ENCODE measurements at places on chromosomes 3 and 15. TPM values are rescaled to one million over a fixed set of nuclear protein-coding genes. Genes with fewer than 3 reads are reported as not detected.

DNA sequence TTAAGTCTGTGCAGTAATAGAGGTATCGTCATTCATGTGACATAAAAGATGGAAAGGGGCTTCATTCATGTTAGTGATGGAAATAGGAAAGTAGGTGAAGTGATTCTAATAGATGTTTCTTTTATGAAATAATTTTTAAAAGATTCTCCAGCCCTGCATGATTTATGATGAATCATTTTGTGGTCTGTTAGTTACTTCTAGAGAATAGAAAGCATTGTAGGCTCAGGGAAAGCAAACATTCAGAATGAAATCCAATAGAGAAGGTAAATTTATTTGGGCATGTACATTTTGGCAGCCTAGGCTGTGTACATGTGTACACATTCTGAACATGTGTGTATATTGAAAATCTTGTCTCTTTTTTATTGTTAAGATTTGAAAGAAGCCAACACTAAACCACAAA lies 23.1 kb downstream of the PPARG start:
- no peak overlapping the region for H3K27ac ChIP-seq
- H3K27me3 ChIP-seq: no peaks in the 10 kb centered on the region
- DNase-seq: no peak
- H3K4me3 ChIP-seq: no peak overlapping the region

Gene BMF
- total RNA-seq: 19.7 TPM

- H3K4me3 ChIP-seq: no peak overlapping the region
- no peaks in the 10 kb centered on the region for H3K27me3 ChIP-seq
- no peak overlapping the region for H3K27ac ChIP-seq
- DNase-seq: no peak
- H3K4me1 ChIP-seq: no peaks in the 10 kb centered on the region
Measured at GRCh38 chr3:64464955-64465354, 222.8 kb downstream of the ADAMTS9 start.

Gene CAMK1
- total RNA-seq: 31.2 TPM

DNA sequence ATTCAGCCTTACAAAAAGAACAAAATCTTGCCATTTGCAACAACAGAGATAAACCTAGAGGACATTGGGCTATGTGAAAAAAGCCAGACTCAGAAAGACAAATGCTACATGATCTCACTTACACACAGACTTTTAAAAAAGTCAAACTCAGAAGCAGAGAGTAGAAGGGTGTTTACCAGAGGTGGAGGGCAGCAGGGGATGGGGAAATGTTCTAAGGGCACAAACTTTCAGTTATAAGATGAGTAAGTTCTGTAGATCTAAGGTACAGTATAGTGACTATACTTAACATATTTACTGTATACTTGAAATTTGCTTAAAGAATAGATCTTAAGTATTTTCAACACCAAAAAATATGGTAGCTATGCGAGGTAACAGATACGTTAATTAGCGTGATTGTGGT lies 3.0 kb downstream of the MYEF2 start:
- no peaks in the 10 kb centered on the region for H3K36me3 ChIP-seq
- no peak overlapping the region for H3K4me3 ChIP-seq
- H3K27me3 ChIP-seq: no peaks in the 10 kb centered on the region

- DNase-seq: no peak
- no peaks in the 10 kb centered on the region for H3K27me3 ChIP-seq
- H3K36me3 ChIP-seq: peaks cover 78% of the 10 kb centered on the region
- peaks cover 2% of the 10 kb centered on the region for H3K4me1 ChIP-seq
- no peak overlapping the region for H3K27ac ChIP-seq
Measured at GRCh38 chr3:43344520-43344919, 58.2 kb downstream of the SNRK start.

Gene WDR49
- 1.0 TPM for total RNA-seq

Gene SYNPR
- total RNA-seq: not detected

DNA sequence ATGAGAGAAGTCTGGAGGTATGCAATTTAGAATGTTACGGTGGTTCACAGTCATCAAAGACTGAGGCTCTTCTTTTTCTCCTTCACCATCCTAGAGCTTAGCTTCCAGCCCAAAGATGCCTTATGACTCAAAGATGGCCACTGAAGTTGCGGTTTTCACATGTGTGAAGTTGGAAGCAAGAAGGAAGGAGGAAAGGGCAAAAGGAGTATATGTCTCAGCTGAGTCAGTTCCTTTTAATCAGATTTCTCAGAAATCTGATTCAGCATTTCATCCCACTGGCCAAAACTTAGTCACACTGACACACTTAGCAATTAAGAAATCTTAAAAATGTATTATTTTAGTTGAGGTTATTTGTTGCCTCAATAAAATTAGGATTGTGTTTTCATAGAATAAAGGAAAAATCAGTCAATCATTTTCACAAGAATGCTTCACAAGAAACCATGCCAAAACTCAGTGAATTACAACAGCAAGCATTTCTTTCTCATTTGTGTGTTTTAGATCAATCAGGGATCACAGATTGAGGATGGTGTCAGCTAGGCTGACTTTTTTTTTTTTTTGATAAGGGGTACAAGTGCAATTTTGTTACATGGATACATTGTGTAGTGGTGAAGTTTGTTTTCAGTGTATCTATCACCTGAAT lies 211.1 kb upstream of the GADL1 start:
- H3K27me3 ChIP-seq: no peaks in the 10 kb centered on the region
- H3K4me1 ChIP-seq: no peaks in the 10 kb centered on the region
- no peaks in the 10 kb centered on the region for H3K36me3 ChIP-seq
- H3K27ac ChIP-seq: no peak overlapping the region
- H3K4me3 ChIP-seq: no peak overlapping the region

Gene GOLGA6L1
- total RNA-seq: not detected

GRCh38 chr15:44370830-44371229 lies 56.6 kb upstream of the CTDSPL2 start:
- no peak overlapping the region for H3K27ac ChIP-seq
- H3K36me3 ChIP-seq: no peaks in the 10 kb centered on the region
- no peak for DNase-seq
- H3K27me3 ChIP-seq: no peaks in the 10 kb centered on the region
- H3K4me3 ChIP-seq: no peak overlapping the region

DNA sequence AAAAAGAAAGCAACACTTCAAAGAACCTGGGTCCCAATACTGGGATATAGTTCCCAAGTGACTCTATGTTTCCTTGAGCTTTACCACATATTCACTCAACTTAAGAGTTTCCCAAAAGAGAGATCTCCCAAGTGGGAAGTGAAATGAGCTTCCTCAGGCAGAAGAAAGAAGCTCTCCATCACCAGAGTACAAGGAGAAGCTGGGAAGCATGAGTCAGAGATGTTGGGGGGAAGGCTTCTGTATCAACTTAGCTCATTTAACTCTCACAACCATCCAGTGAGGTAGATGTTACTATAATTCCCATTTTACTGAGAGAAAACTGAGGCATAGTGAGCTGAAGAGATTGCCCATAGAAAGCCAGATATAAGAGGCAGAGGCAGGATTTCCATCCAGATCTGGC lies 47.0 kb upstream of the TRIM42 start:
- DNase-seq: no peak
- no peak overlapping the region for H3K27ac ChIP-seq
- no peak overlapping the region for H3K4me3 ChIP-seq
- H3K36me3 ChIP-seq: no peaks in the 10 kb centered on the region
- H3K4me1 ChIP-seq: no peaks in the 10 kb centered on the region

GRCh38 chr3:117699058-117699457 lies 989.5 kb downstream of the TUSC7 start:
- H3K27me3 ChIP-seq: no peaks in the 10 kb centered on the region
- H3K27ac ChIP-seq: no peak overlapping the region
- no peaks in the 10 kb centered on the region for H3K36me3 ChIP-seq
- DNase-seq: no peak
- H3K4me3 ChIP-seq: no peak overlapping the region

DNA sequence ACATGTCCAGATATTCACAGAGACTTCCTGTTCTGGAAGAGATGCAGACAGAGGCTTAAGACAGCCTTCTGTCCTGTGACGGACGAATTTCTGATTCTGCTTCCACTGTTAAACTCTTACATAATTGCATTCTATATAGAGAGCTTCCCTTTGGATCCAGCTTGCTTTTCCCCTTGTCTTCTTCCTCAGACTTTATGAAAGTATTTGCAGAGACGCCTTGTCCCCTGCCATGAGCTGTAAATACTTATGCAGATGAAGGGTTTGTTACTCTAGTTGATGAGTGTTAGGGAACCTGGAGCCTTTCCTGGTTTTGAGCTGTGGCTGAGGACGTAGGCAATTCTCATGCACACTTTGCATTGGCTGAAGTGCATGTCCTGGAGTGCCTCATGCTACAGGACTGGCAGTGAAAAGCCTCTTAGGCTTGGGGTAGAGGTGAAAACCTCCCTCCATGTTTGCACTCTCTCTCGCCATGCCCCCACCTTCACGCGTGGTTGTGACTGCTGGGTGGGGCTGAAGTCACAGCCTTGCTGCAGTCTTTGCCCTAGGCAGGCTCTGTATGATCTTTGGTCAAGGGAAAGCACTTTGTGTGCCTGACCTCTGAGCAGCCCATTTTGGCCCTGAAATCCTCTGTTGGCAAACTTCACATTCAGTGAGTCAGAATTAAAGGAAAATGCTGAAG lies 286.6 kb downstream of the PTPRG start:
- H3K27ac ChIP-seq: peak overlapping the region; percentile 82
- H3K4me3 ChIP-seq: peak overlapping the region; percentile 42
- DNase-seq: no peak
- no peaks in the 10 kb centered on the region for H3K36me3 ChIP-seq
- H3K27me3 ChIP-seq: no peaks in the 10 kb centered on the region
- H3K4me1 ChIP-seq: peaks cover 3% of the 10 kb centered on the region
